ENCODE measurements at places on chromosomes 5 and 9. TPM values are rescaled to one million over a fixed set of nuclear protein-coding genes. Genes with fewer than 3 reads are reported as not detected.
A peak's percentile ranks its signal among the peaks of the same experiment; 100 is the strongest.

DNA sequence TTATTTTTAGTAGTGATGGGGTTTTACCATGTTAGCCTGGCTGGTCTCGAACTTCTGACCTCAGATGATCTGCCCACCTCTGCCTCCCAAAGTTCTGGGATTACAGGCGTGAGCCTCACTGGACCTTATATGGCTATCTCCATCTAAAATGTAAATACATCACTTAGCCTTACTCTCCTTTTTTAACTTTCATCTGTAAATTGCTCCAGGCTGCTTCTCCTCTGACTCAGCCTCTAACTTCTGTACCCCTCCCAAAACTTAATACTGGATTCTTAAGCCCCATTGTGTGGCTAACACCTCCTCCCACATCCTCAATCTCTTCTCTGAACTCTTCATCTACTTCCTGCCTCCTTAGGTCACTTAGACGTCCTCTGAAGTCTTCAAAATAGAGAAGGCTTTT is 4.0 kb downstream of the SNX30 start:
- DNase-seq, result no peak

- no peak for DNase-seq
Observed at GRCh38 chr5:174692381-174692780, 32.0 kb upstream of the MSX2 start.

- no peak for DNase-seq
Observed at GRCh38 chr9:21060919-21061561, 16.7 kb downstream of the IFNB1 start.

GRCh38 chr9:8025551-8025950 is 226.0 kb upstream of the DMAC1 start:
- no peak for DNase-seq

GRCh38 chr9:18490641-18491370 is 16.9 kb downstream of the ADAMTSL1 start:
- DNase-seq, result no peak

DNA sequence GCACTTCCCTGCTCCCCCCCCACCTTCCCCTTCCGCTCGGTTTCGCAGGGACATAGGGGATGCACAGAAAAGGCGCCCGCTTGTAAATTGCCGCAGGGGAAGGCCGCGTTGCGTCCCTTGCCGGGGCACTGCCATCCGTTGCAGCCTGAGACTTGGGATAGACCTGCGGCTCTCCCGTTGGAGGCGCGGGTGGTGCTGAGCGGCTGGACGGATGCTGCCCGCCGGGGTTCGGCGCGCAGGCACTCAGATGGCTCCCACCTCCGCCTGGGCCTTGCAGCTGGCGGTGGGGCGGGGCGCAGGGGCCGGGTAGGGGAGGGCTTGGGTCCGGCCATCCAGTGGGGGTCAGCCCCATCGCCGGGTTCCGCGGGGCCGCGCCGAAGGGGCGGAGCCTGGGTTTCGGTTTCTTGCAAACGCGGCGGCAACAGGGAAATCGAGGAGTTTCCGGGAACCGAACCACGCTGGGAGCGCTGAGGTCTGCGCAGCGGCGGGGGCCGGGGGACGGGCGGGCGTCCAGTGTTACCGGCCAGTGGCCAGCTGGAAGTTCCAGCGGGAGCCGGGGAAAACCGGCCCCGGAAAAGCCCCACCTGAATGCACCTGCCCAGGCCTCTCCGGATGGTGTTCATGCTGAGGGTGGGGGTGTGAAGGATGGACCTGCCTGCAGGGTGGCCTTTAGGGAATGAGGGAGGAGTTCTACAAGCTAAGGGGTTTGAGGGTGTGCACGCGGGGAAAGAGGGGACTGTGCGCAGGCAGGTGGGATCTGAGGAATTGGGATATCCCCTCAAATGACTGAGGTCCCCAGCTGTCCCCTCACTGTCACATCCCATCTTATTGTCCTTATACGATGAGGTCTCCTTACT is 6.3 kb upstream of the IRF1 start:
- peak; percentile 78 for DNase-seq

DNA sequence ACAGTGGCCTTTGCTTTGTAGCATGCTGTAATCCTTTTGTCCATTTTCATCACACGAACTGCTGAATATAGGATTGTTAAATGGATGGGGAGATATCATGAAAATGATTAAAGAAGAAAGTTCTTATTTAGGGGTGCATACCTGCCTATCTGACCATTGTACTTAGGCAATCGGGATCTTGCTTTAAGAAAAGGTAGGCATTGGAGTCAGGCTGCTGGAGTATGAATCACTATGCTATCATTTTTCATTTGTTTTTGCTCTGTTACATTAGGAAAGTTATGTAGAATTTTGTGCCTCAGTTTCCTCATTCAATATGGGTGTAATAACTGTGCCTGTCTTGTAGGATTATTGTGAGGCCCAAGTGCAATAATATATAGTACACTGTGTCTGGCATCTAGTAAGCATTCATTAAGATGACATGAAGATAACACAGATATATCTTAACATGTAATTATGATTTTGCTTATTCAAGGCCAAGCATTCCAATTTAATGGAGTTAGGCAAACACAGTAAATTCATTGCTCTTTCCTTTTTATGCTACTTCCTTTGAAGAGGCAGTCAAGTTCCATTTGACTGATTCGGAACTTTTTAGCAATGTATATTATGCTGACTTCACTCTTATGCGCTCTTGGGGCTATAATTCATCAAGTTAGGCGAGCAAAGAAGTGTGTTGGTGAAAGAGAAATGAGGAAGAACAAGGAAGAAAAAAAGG is 109.9 kb upstream of the CDKN2B start:
- DNase-seq, result no peak

DNA sequence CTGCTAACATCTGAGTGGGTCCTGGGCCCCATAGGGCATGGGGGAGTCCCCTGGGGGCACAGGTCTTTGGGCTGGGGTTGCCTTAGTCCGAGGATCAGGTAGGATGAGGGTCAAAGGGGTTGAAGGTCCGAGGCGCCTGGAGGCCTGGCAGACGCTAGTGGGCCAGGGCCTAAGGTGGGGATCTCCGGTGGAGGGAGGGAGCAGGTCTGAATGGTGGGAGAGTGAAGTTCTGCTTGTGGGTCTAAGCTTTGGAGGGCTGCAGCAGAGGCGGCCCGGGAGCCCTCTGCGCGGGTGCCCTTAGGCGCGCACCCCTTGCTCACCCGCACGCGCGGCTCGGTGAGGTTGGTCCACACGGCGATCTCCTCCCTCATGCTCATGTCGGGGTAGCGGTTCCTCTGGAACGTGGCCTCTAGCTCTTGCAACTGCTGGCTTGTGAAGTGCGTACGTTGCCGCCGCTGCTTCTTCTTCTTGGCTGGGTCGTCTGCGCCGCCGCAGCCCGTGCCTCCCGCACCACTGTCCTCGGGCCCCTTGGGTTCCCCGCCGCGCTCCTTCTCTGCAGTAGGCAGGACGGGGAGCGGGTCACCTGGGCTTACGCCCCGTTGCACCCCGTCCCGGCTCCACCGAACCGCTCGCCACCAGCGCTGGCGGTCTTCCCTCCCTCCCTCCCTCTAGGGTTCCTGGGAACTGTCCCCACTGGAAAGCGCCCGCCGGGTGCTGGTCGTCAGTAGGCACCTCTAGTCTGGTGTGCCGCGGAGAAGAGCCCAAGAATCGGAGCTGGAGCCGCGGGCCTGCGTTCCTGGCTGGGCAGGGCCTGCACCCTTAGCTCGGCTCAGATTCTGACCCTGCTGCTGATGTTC is 2.8 kb downstream of the PITX1 start:
- DNase-seq, result no peak

TXNDC8 gene
- not detected for polyA plus RNA-seq

DNA sequence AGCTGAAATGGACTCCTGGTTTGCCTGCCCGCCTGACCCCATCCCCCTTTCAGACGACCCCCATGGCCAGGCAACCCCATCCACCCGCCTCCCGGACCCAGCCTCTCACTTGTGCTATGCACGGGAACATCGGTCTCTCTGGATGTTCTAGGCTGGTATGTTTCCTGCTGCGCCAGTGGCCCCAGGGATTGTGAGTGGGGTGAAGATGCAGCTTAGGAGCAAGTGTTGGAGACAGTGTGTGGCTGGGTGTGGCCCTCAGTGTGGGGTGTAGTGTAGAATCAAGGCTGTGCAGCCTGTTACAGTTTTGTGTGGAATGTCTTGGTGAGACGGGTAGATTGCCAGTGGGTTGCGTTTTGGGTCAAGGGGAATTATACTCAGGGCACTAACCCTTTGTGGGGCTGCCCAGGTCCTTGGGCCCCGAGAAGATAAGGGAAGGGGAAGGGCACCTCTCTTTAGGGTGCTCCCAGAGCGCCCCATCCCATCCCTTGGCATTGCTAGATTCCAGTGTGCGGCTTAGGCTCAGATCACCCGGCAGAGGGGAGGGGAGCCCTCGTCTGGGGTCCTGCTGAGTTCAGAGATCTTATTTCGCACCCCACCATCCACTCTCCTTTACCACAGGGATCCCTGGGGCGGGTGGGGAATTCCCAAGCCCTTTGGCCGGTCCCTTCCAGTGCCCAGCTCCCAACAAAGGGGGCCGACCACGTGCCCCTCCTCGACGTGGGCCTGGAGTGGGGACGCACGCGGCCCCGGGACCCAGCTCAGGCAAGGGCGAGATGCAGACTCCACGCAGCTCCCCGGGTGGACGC is 4.6 kb downstream of the IER5L start:
- no peak for DNase-seq

All from right lung (tissue), 10 donors.